ENCODE measurements at places on chromosomes 2 and 18. TPM values are rescaled to one million over a fixed set of nuclear protein-coding genes. Genes with fewer than 3 reads are reported as not detected.

The CPO gene
- total RNA-seq: not detected

The TANC1 gene
- 2.3 TPM for total RNA-seq

The SH3BP4 gene
- 0.64 TPM for total RNA-seq

The VRK2 gene
- total RNA-seq: 16.1 TPM

The PSMA8 gene
- total RNA-seq: 2.1 TPM

The FAM228B gene
- 3.6 TPM for total RNA-seq

The TCF7L1 gene
- not detected for total RNA-seq

The AGXT gene
- total RNA-seq: not detected

The ANKRD30B gene
- total RNA-seq: not detected

The ZSWIM2 gene
- total RNA-seq: not detected

The ASIC4 gene
- total RNA-seq: not detected

The IL1A gene
- total RNA-seq: 0.17 TPM

The NCKAP5 gene
- total RNA-seq: not detected

The GPR35 gene
- total RNA-seq: 2.6 TPM

The RFX8 gene
- 0.60 TPM for total RNA-seq

The FAM124B gene
- total RNA-seq: 0.32 TPM

The ZFP36L2 gene
- 37.3 TPM for total RNA-seq

The INHA gene
- not detected for total RNA-seq

The LAMA3 gene
- total RNA-seq: 0.05 TPM

The NEU2 gene
- total RNA-seq: not detected

The KCNS3 gene
- total RNA-seq: 0.22 TPM

The LRATD1 gene
- not detected for total RNA-seq

The ACP1 gene
- total RNA-seq: 147 TPM

The MFSD2B gene
- 0.24 TPM for total RNA-seq

The HOXD1 gene
- not detected for total RNA-seq

The GCG gene
- not detected for total RNA-seq

The SATB2 gene
- total RNA-seq: 0.02 TPM

The LBX2 gene
- not detected for total RNA-seq

The IMPA2 gene
- 23.6 TPM for total RNA-seq
